ENCODE measurements at places on chromosomes 13 and 19.
A peak's percentile ranks its signal among the peaks of the same experiment; 100 is the strongest.

DNA sequence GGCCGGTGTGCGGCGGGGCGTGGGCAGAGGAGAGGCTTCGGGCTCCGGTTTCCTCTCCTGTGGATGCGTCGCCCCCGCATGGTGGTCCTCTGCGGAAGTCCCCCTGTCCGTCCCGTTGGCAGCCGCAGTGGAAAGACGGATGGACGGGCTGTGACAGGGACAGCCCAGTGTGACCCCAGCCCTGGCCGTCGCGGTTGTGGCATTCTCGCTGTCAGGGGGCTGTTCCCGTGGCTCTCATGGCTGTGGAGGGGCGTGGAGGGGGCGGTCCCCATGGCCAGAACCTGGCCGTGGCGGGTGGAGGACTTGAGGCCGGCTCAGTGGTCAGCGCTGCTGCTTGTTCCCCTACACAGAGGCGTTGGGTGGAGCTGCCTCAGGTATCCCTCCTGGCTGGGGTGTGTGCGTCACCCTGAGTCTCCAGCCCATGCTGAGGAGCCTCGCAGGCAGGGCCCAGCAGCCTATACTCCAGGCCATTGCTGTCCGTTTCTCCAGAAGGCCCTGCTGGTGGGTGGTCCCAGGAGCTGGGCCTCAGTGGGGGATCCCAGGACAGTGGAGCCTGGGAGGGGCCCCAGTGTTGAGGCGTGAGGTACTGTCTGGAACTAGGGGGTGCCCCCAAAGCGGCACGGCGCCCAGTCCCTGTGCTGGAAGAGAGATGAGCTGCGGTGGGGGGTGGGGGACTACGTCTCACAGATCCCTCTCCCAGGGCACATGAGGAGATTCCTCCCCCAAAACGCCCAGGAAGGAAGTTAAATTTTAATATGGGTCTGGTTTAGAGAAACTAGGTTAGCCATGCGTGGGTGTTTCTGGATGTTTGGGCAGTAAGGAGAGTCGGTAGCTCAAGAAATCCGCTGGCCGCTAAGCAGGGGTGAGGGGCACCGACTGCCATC is 20.3 kb downstream of the CSNK1G2 start:
- no peak for DNase-seq

DNA sequence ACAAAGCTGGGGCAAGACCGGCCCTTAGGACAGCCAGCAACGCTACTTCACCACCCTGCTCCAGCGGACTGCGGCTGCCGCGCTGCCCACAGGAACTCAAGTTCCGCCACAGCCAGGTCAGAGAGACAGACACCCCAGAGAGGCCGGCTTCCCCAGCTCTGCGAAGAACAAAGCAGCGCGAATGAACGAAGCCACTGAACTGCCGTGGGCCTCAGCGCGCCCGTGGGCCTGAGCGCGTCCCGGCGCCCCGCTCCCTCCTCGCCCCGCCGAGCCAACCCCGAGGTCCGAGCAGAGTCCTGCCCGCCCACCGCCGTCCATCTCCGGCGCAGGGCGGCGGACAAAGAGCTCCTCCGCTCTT is 158.4 kb downstream of the RNF17 start:
- peak; percentile 49 for DNase-seq

DNA sequence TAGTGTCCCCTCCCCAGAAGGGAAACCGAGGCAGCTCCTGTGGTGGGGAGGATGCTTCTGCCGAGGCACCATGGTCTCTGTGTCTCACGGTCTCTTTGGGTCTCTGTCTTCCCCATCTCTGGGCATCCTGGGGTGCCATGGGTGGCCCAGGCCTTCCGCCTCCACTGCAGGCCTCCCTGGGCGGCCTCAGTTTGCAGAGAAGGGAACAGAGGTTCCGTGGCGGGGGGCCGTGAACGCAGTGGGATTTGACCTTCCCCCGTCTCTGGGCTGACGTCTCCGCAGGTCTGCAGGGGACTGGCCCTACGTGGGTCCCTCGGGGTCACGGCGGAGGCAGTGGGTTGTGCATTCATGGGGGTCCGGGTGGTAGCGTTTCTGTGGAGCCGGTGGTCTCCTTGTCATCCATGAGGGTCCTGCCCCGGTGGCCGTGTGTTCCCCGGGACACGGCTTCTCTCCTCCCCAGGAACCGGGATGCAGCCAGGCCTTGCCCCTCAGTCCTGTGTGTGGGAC is 4.6 kb downstream of the EFNA2 start:
- no peak for DNase-seq

- no peak for DNase-seq
Measured at GRCh38 chr19:35206855-35207254, 21.7 kb downstream of the FAM187B start.

- no peak for DNase-seq
Measured at GRCh38 chr19:50638600-50638999, 1.1 kb downstream of the SYT3 start.

GRCh38 chr13:94414141-94414540 is 65.3 kb downstream of the DCT start:
- DNase-seq = no peak

All from inflammatory macrophage treated with lipopolysaccharide for 1 hour (primary cell).